ENCODE measurements at places on chromosomes 11 and 22.

DNA sequence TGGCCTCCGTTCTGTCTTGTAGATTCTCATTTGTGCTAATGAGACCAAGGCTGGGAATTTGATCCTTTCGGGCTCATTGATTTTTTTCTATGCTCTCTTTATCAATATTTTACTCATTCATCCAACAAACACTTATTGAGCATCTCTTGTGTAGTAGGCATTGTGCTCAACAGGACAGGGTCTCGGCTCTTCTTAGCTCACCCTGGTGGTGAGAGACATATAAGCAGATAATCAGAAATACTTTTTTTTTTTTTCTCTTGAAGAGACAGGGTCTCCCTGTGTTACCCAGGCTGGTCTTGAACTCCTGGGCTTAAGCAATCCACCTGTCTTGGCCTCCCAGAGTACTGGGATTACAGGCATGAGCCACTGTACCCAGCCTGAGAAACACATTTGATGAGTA, 48.0 kb upstream of the SLC5A1 start:
- no peak for DNase-seq

GRCh38 chr22:44520465-44521094, 22.5 kb upstream of the RTL6 start:
- DNase-seq, result no peak

GRCh38 chr22:39900306-39901227, at the start of gene GRAP2:
Gene GRAP2, plus strand, starts transcription at chr22:39901084. Its CDS starts 46,023 bp downstream, at chr22:39947107.
- no peak for DNase-seq

DNA sequence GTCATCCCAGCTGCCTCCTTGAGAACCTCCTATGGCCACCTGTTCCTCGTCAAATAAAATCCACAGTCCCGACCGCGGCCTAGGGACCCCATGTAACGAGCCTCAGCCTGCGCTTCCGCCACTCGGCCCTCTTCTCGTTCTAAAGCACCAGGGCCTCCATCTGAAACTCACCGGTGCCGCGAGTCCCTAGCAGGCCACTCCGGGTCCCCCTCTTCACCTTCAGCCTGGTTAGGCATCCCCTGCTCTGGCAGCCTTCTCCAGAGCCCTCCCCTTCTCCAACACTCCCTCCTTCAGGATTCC, 2.4 kb upstream of the SSTR3 start:
- DNase-seq, result no peak

GRCh38 chr11:110317516-110317932, 21.1 kb upstream of the RDX start:
- DNase-seq, result peak; percentile 84

DNA sequence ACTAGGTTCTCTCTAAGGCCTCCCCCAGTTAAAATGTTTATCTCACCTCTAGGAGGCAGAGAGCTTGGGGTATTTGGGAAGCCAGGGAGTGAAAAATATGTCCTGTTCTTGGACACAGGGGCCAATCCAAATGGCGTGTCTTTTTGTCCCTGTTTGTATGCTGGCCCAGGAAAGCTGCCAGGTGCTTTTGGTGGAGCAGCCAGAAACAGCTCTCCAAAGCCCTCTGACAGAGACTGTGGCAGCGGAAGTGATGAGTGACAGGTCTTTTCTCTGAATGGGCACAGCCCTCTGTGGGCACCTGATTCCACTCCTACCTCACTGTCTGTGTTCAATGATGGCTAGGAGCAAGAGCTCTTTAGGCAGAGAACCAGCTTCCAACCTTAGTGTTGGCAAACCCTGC, 106.4 kb upstream of the KIRREL3 start:
- no peak for DNase-seq

GRCh38 chr11:128195057-128195751, 392.2 kb downstream of the ETS1 start:
- DNase-seq, result no peak

DNA sequence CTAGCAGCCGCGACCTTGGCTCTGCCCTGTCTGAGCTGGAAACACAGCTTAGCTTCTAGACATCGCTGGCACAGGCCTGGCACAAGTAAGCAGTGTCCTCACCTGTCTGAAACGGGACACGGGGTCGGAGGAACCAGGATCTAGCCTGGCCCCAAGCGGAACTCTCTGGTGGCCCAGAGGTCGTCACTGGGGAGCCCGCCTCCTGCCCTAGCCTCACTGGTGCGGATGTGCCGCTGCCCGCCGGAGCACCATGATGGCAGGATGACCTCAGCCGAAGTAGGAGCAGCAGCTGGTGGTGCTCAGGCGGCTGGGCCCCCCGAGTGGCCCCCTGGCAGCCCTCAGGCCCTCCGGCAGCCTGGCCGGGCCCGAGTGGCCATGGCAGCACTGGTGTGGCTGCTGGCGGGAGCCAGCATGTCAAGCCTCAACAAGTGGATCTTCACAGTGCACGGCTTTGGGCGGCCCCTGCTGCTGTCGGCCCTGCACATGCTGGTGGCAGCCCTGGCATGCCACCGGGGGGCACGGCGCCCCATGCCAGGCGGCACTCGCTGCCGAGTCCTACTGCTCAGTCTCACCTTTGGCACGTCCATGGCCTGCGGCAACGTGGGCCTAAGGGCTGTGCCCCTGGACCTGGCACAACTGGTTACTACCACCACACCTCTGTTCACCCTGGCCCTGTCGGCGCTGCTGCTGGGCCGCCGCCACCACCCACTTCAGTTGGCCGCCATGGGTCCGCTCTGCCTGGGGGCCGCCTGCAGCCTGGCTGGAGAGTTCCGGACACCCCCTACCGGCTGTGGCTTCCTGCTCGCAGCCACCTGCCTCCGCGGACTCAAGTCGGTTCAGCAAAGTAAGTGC, 871 bp downstream of the SLC35E4 start:
- no peak for DNase-seq

- no peak for DNase-seq
These were observed 465.3 kb downstream of the BRD1 start for GRCh38 chr22:49362211-49362839.

- no peak for DNase-seq
These were observed 9.7 kb downstream of the LRP5 start for GRCh38 chr11:68322052-68322430.

Measured in NCI-H1417 treated with DMSO at 0.1 percent for 48 hours (cell line).